DMS79 treated with DMSO at 0.1 percent for 48 hours (cell line): ENCODE measurements at places on chromosomes 6 and 20.
A peak's percentile ranks its signal among the peaks of the same experiment; 100 is the strongest.

DNA sequence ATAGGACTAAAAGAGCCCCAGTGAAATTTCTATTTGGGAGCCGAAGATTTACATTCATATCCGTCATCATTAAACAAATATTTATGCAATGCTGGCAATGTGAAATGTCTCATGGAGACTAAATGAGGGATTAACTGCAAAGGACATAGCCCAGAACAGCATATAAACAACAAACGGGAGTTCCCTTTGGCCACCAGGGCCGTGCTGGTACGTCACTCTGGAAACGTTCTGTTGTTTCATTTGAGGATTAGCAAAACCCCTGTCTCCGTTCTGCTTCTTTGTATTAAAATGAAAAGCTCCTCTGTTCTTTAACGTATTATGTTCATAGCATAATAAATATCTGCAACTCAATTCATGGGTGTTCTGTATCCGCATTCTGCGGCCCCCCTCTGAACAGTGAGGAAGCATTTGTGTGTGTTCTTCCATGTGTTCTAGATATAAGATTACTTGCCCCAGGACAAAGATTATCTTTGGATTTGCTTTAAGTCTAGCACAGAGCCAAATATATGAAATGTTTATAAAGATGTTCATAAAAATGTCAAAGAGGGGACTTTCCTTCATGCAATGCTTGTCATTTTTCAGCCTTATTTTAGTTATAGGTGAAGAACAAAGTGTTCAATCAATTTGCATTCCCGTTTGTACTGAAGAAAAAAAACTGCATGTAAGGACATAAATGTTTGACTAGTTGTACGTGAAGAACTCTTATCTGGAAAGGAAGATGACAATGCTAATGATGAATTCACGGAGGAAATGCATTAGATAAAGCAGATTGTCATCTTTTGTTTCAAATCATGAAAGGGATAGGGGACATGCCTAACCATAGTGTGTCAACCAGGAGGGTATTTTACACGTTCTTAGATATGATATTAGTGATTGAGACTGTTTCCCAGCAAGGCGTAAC is 90.0 kb upstream of the TNFAIP3 start:
- DNase-seq: no peak

DNA sequence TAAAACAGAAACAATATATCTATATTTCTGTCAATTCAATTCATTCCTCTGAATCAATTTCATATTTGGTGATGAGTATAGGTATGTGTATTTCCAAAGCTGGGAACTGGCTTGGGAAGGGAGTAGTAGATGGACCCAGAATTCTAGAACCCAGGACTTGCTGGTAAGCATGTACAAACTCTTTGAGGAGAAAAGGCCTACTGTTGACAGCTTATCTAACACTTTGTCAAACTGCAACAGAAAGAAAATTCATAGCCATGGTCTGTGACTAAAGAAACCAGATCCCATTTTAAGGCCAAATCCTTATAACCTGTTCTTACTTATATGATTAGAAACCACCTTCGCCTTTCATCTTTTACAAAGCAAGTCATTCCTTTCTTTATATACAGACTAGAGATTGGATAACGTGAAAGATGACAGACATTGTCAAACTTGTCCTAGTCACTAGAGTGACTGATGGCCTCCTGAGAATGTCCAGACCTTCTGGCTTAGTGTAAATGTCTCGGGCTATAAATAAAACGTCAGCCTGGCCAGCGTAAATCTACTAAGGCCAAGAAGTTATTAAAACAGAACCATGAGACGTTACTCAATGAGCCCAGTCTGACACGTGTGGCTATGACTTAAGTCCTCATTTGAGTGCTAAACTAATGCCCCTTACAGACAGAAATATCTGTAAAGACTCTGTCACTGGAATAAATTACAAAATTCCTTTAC is 152.3 kb downstream of the ALDH8A1 start:
- DNase-seq: no peak

DNA sequence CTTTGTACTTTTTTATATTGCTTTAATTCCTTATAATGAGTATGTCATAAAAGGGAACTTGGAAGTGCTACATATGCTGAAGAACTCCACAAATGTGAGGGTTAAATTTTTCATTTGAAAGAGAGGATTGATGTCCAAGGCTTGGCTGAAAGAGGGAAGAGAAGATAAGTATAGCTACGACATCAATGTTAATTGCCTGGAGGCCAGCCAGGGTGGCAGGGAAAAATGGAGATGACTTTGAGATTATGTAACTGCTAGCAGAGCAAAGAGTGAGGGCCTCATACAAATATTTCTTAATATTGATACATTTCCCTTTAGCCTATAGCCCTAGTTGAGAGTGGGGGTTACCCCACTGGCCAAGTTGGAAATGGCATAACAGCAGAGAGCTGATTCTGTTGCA is 24.8 kb upstream of the RIMS4 start:
- DNase-seq: no peak

DNA sequence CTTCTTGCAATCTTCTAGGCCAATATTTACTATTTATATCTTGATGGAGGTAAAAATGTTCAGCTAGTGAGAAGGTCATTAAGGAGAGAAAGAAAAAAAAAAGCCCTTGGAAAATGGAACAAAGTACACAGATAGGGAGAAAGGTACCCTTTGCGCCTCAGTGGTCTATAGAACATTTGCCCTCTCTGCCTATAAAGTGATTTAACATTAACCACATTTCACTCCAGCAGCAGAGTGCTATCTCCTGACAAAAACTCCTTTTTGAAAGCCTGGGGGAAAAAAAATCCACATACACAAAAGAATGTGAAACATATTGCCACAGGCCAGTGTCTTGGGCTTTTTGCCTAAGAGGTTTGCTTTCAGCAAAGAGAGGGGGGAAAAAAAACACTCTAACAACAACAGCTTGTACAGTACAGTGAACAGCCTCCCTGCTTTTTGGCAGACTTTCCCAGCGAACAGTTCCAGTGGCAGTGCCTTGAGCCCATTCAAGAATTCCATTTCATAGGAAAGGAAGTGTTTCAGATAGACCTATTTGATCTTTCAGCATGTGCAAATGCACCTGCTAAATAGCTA is 695 bp downstream of the ARHGAP18 start:
- DNase-seq: no peak

DNA sequence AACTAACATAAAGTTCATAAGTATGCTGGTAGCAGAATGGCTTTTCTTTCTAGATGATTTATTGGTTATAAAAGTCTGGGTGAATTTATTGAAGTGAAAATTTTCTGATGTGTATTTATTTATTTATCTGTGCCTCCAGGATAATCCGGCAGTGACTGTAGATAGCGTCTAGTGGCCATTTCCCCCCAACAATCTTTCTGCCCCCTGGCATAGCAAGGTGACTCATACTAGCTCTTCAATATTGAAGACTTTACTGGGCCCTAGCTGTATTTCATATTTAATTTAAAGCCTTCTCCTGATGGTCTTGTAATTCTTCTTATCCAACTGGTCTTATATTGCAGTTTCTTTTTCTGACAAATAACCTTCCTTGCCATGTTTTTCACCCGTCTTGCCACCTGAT is 154.1 kb upstream of the SGK1 start:
- DNase-seq: no peak

DNA sequence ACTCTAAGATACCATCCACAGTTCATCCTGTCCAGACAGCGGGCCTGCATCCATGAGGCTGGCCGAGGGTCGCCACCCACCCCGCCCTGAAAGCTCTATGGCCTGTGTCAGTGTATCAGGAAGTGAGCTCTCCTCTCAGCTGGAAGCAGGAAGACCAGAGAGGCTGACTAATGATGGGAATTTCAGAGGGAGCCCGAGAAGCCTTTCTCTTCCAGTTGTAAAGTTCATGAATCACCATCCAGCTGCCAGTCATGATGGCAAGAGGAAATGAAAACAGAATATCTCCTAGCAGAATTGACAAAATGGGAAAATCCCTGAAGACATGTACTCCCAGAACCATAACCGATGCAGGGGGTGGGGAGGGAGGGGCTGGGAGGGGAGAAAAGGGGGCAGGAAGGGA is 109.6 kb upstream of the RPS6KA2 start:
- DNase-seq: no peak

GRCh38 chr6:32167761-32168262 is 3.4 kb downstream of the EGFL8 start:
- no peak for DNase-seq

GRCh38 chr6:156857573-156857972 is 80.4 kb downstream of the ARID1B start:
- DNase-seq: no peak

DNA sequence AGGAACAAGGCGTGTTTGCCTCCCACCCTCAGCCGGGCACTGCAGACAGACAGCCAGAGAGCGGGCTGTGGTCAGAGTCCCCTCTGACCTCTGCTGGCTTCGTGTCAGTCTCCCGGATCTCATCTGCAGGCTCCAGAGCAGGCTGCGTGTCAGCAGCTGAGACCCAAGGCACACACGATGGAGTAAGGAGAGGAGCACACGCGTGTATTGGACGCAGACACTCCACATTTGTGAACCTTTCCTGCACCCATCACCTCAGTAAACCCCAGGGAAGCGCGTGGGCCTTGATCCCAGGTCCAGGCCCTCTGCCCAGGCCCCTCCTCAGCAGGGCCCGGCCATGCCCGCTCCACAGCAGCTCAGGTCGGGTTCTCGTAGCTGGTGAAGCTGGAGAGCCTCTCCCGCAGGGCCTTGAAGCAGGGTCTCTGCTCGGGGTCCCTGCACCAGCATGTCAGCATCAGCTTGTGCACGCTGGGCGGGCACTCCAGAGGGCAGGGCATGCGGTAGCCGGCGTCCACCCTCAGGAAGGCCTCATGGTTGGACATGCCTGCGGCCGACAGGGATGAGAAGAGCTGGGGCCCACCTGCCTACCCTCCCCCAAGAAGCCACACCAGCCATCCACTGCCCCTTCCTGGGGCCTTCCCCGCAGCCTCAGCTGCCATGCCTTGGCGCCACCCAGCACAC is 7.9 kb downstream of the PTK6 start:
- no peak for DNase-seq

GRCh38 chr6:109105681-109106080 is 10.4 kb downstream of the CEP57L1 start:
- no peak for DNase-seq

GRCh38 chr6:104118274-104118673 is 741.4 kb downstream of the HACE1 start:
- no peak for DNase-seq

DNA sequence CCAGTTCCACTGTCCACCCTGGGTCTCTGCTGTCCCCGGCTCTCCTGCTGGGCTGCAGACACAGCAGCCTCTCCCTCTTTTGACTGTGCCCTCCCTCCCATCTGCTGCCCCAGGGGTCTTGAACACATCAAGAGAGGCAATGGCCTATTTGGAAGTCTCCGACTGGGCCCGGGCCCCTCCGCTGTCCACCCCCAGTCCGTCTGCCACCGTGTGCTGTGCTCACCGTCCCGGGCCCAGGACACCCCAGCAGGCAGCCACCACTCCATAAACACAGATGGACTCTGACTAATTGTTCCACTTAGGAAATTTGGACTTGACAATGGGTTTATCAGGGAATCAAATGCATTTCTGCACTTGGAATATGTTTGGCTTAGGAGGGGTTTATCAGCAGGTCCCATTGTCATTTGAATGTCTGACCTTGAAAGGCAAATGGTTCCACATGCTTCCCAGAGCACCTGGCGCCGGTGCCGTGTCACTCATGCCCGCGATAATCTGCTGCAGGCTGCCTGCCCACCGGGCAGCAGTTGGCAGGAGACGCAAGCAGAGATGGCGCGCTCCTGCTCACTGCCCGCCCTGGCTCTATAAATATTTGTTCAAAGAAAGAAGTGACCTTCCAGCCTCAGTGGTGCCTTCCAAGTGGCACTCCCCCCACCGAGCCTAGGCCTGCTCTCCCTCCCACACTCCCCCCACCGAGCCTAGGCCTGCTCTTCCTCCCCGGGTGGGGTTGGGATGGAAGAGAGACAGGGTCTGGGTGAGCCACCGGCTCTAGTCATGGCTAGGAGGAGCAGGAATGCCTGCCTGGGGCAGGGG is 18.8 kb upstream of the FRMD1 start:
- DNase-seq: no peak

DNA sequence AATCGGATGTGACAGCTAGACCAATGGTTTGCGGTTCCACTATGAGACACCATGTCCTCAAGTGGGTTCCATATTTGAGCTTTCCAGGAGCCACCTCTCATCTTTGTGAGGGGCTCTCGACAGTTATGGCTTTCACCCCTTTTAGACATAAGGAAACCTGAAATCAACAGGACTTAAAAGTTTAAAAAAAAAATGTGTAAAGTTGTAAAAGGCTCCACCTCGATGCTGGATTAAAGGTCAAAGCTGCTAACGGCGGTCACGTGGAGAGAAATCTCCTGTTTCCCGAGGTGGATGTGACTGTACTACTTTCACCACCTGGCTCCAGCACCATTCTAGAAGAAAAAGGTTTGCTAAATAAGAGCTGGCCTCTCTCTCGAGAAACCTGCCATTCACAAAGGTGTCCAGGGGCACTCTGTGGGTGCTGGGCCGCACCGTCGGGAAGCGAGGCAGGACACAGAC is 542 bp downstream of the ATP5F1E start:
- no peak for DNase-seq

GRCh38 chr20:9401371-9401770 is 113.0 kb upstream of the LAMP5 start:
- DNase-seq: no peak

DNA sequence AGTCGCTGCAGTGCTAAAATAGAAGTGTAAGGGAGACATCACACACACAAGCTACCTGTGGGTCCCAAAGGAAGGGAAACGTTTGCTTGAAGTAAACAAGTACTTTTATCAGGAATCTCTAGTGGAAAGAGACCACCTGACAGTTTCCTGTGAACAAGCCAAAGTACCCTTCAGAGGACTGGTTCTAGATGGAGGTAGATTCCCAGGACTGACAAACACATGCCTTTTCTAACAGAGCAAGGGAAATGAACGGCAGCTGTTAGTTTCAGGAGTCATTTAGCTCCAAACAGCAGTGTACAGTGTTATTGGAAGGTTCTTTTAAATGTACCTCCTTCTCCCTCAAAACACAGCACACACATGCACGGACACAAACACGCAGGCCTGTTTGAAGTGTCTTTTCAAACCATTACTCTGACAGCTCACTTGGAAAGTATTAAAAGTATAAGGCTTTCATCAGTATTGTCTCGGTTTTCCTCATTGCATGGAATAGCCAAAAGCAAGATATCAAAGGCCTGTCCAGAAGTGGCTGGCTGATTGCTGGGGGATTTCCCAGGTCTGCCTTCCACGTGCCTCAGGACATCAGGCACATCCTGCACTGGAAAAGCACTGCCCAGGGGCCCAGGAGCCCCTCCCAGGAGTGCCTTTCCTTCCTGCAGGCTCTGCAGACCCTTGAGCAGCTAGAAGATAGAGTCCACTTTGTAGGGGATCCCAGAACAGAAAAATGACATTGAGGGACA is 393.2 kb upstream of the SOX4 start:
- peak; percentile 41 for DNase-seq

- no peak for DNase-seq
Measured at GRCh38 chr6:21767891-21768648, 174.5 kb downstream of the SOX4 start.

- DNase-seq: no peak
Measured at GRCh38 chr6:26524722-26525370, 13.3 kb upstream of the HMGN4 start.
